NCI-H1105 (cell line): ENCODE measurements at places on chromosomes 13 and 19.

- DNase-seq, result no peak
These were observed 3.0 kb upstream of the TMEM59L start for GRCh38 chr19:18609717-18610051.

DNA sequence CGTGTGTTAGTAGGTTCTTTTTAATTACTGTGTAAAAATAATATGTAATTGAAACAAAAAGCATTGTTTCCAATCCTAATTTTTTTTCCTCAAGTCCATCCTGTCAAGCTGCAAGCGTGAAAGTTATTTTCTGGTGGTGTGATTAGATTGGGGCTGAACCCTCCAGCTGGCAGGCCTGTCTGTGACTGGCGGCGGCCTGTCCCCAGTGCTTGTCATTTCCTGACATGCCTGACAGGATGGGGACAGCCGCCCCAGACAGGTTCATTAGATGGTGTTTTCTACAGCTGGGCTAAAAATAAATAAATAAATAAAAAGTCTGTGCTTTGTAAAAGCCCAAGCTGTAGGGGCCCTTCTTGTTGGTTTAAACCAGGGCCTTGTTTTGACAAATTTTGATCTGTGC, 53.7 kb upstream of the MAB21L1 start:
- no peak for DNase-seq

- DNase-seq, result no peak
These were observed 14.9 kb upstream of the IL4I1 start for GRCh38 chr19:49911381-49912145.

- no peak for DNase-seq
These were observed 239.9 kb downstream of the SPRY2 start for GRCh38 chr13:80101040-80101439.

DNA sequence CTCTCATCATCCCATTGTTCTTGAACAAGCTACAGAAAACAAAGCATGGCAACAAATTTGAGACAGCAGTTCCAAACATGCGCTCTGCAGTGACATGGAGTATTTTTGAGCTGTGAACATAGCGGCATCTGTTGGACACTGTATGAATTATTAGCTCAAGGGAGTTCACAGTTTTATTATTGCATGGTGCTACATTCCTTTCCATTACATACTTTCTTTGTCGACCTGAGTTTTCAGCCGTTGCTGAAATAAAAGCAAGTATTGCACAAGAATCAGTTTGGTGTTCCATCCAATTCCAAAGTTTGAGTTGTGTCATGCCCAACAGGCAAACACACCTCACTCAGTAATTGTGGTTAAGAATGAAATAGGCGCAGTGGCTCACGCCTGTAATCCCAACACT, 30.1 kb upstream of the METTL21C start:
- no peak for DNase-seq

DNA sequence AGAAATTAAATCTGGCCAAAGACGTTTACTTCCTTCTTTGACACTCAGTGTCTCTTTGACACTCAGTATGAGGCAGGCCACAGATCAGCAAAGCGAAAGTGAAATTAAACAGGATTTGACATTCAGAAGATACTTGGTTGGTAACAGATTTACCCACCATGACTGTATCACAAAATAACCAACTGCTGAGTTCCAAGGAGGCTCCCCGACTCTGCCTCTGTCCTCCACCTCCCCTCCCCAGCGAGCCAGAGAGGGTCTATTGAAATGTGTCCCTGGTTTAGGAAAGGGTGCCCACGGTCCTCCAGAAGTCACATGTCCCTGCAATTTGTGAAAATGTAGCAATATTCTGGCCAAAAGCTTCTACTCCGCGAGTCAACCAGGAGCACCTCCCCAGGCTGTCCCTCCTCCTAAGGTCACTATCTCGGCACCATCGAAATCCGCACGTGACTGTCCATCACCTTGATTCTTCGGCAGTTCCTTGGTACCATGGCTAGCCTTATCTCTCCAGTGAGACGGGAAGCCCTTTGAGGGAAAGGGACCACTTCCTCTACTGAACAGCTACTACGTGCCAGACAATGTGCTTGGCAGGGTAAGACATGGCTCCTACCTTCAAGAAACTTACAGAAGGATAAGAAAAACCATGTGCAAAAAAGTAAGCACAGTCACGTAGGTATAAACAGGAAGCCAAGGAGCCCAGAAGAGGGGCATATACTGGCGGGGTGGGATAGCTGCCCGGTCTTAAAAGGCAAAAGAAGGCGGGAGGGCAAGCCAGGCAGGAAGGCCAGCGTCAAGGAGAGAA, 1.5 kb downstream of the N4BP2L1 start:
- DNase-seq, result no peak

DNA sequence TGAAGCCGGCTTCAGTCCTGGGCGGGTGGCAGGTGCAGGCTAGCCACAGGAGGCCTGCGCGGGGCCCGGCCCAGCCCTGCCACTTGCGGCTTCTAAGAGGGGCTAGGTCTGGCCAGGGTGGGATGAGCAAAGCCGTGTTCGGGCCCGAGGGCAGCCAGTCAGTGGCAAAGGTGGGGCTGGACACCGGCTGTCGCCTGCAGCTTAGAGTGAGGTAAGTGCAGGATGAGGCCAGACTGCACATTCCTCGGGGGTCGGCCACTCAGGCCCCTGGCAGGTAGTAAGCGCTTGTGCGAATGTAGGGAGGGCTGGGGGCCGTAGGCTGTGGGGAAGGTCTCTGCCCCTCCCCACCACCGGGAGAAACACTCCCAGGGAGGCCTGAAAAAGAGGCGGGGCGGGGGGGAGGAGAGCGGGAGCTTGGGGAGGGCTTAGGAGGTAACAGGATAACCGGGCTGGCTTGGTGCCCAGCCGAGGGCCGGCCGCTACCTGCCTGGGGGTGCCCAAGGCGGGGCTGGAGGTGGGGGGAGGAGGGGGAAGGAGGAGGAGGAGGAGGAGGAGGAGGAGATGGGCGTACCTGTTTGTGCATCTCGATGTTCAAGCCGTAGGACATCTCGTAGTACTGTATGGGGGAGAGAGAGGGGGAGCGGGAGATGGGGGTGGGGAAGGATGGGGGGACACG, 6.4 kb downstream of the TLE5 start:
- peak; percentile 96 for DNase-seq

DNA sequence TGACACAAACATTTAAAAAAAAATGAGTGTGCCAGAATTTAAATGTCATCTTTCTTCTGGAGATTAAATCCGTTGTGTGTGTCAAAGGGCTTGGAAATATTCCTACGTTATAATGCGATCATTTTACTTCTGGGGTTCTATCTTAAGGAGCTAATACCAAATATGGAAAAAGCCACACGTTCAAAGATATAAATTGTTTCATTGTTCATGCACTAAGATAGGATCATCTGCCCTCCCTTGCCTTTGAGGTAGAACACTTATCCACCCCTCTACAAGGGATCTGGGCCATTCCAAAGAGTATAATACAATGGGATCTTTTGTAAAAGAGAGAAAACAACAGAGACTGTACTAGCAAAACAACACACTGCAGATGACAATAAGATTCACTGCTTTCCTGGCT, 64.9 kb downstream of the ANKRD10 start:
- no peak for DNase-seq

DNA sequence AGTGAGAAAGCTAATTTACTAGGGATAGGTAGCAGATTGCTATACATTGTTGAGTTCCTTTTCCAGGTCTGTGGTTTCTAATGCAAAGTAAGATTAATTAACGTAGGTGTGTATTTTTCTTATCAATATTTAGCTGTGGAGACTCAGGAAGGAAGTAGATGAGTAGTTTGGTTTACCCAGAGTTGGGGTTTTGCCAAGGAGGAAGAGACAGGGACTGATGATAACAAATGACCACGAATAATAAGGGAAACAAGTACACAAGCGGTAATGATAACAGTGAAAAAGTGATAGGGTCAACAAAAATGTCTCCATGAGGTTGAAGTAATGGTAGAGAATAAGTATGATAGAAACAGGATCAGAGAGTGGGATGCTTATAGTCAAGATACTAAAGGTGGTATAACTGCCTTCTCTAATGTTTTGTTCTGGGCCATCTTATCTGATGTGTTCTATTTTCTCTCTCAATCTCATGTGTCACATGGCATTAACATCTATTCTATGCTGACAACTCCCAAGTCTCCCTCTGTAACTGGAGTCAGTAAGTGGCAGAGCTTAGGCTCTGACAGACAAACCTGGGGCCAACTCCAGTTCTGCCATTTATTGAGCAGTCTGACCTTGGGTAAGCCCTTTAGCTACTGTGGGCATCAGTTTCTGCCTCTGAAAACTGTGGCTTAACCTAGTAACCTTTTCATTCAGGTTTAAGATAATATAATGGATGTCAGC, 8.8 kb downstream of the OBI1 start:
- DNase-seq, result no peak

- no peak for DNase-seq
These were observed 317.0 kb downstream of the ENOX1 start for GRCh38 chr13:43469791-43470190.

DNA sequence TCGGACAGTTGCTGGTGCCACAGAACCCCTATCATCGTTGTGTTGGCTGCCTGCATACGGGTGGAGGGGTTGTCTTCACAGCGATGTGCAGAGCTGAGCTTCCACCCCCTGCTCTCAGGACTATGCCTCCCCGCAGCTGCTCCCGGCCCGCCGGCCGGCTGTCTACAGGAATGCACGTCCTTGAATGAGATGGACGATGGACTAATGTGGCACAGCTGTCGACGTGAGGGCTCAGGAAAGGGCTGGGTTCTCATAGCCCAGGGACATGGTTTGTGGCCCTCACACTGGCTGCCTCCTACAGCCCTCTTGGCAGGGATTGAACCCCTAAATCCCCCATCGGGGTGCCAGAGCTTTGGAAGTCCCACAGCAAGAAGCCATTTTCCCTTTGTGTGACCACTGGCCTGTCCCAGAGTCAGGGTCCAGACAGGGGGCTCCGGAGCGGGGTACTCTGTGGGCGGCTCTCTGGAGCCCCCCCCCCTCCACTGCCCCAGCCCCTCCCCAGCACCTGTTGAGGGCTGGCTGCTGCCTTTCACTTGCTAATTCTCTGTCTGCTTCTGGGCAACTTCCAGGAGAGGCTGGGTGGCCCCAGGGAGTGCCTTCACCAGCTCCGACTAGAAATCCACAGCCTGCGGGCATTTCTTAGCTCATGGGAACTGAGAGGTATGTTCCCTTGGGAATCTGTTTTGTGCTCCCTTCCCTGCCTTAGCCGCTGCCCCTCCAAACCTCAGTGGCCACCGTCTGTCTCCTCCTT, 40.2 kb downstream of the TSSK6 start:
- no peak for DNase-seq

GRCh38 chr19:45954156-45954555, 19.5 kb downstream of the NOVA2 start:
- no peak for DNase-seq

DNA sequence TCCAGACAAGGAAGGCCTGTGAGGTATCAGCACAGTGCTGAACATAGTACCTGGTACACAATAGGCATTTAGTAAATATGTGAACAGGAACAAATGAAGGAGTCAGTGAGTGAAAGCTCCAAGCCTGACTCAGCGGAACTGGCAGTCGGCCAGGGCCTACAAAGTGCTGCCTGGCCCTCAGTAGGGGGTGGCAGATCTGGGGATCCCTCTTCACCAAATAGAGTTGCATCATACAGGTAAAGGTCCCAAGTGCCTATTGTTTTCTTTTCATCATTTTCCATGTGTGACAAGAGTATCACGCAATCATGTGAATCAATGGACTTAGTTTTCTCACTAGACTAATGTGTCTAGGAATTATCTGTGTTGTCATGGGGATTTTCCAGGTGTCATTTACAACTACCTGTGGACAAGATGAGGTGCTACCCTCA, 9.2 kb downstream of the CYP2B6 start:
- no peak for DNase-seq

DNA sequence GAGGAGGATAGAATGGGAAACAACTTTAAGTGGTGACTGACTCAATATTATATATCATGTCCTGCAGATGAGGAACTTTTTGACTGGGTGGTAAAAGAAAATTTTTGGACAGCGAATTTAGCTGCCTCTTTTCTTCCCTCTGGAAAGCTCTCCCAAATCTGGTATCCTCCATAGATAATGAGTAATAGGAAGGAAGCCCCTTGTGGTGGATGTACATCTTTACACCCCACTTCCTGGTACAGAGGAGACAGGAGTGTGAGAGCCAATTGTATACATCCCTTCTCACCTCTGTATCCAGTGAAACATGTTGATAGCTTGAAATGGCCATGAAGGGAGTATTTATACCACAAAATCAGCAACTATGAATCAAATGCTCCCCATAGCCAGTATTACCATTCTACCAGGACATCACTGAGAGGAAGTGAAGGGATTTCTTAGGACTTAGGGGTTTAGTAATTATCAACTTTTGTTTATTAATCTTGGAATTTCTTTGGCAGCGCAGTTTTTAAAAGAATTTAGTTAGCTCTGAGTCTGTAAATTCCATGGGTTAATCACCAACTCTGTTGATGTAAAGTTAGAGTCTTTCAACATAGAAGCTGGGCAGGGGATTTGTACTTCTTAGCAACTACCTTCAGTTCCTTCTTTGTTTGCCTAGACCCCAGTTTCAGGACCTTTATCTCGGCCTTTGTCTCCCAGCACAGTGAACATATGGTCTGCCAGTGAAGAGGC, 17.0 kb upstream of the TDRD3 start:
- no peak for DNase-seq

DNA sequence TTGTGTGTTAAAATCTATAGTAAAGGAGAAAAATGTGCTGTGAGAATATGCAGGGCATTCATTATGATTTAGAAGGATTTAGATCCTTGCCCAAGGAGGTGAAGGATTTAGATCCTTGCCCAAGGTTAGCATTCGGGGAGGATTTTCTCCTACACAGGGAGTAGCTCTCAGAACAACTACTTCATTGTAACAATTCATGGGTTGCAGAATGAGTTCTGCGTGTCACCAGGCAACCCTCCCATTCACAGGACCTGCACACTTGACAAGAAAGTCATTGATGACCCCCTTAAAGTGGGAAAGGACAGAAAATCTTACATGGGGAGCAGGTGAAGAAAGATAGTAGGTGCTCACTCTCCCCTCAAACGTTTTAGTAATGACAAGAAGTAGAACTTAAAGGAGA, 167.1 kb upstream of the MAB21L1 start:
- no peak for DNase-seq

DNA sequence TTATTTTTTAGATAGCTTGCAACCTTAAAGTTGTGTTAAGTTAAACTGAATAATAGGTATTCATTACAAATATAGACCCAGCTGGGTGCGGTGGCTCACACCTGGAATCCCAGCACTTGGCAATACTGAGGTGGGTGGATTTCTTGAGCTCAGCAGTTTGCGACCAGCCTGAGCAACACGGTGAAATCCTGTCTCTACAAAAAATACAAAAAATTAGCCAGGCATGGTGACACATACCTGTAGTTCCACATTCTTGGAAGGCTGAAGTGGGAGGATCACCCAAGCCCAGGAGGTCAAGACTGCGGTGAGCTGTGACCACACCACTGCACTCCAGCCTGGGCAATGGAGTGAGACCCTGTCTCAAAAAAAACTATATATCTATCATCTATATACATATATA, 386.5 kb downstream of the PCDH17 start:
- DNase-seq, result no peak

GRCh38 chr13:97855570-97856303, 97.7 kb upstream of the IPO5 start:
- DNase-seq, result peak; percentile 43

DNA sequence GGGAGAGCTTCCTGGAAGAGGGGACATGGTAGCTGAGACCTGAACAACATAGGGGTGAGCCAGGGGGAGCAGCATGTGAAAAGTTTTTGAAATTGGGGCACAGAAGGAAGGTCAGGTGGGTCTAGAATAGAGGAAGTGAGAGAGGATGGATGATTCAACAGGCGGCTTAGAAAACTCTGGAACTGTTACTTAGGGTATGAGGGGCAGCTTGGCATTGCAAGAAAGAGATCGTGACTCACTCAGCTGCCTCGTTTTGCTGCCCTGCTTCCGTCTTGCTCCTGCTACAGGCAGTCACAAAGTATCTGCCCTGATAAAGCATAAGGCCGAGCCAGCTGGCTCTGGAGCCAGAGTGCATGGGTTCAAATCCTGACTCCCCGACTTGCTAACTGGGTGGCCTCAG, 1.3 kb upstream of the CEACAM20 start:
- no peak for DNase-seq
